ENCODE measurements at places on chromosomes 1 and 21.

- no peak for DNase-seq
Observed at GRCh38 chr1:95793893-95794292, 559.9 kb downstream of the RWDD3 start.

GRCh38 chr1:211606914-211607753, 28.2 kb upstream of the SLC30A1 start:
- no peak for DNase-seq

GRCh38 chr1:55143684-55144083, 71.5 kb downstream of the USP24 start:
- DNase-seq = no peak

DNA sequence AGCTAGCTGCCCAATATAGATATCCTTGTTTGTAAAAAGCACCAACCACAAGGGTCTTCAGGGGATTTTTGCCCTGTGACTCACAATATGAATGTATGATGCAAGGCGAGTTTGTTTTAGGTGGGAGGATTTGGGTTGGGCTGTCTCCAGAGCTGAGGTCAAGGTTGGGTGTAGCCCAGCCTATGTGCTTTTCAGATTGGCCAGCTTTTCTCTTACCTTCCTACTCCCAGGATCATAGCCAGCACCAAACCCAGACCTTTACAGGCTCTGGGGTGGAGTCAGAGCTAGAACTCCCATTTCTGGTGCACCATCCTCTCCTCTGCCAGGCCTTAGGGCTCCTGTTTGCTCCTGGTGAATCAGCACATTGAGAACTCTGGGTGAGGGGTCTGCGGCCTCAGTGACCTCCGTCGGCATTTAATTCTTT, 55.6 kb upstream of the GCLM start:
- DNase-seq = no peak

DNA sequence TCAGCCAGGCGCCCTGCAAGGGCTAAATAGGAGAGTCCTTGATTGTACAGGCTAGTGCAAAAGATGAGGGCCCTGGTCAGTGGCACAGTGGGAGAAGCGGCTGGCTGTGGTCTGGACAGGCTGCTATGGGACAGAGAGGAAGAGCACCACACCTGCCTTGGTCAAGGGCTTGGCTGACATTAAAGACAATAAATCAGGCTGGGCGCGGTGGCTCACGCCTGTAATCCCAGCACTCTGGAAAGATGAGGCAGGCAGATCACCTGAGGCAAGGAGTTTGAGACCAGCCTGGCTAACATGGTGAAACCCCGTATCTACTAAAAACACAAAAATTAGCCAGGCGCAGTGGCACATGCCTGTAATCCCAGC, 62.9 kb downstream of the NID1 start:
- DNase-seq = no peak

All from putamen (tissue), 1 donor.